T-helper 9 cell (primary cell): ENCODE measurements at places on chromosomes 16 and 17.

DNA sequence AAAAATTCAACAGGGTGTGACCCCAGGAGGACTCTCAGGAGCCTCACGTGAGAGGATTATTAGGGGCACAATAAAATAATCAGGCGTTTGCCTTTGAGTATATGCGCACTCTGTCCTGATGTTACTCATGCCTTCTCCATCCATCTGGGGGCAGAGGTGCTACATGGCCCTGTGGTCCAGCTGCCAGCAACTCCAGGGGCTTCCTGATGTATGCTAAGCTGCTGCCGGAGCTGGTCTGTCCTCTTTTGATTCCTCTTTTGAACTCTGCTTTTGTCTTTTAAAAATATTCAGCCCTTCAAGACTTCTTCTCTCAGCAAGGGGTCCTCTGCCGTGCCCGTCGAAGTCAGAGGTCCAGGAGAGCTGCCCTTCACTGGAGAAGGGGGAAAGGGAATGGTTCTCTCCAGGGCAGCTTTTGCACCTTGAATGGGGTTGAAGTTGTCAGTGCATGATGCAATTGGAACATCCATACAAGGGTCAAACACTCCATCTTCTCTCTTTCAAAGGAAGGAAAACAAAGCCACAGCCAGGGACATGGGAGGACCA lies 431.4 kb downstream of the SHISA9 start:
- DNase-seq: no peak

DNA sequence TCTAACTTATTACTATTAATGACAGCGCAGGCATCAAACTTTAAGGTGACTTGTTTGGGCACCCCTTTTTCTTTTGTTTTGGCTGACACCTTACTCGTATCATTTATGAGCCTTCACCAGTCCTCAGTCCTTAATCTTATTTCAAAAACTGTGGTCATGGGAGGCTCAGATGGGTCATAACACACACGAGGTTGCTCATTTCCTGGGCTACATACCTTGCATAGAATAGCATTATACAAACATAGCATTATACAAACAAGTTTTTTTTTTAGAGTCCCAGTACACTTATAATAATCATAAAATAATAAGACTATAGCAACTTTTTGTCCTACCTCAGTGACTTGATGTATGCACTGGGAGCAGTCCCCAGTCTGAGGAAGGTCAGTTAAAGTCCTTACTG lies 11.2 kb upstream of the ACSF2 start:
- no peak for DNase-seq

GRCh38 chr17:67294451-67295199 lies 49.6 kb upstream of the HELZ start:
- DNase-seq: no peak

DNA sequence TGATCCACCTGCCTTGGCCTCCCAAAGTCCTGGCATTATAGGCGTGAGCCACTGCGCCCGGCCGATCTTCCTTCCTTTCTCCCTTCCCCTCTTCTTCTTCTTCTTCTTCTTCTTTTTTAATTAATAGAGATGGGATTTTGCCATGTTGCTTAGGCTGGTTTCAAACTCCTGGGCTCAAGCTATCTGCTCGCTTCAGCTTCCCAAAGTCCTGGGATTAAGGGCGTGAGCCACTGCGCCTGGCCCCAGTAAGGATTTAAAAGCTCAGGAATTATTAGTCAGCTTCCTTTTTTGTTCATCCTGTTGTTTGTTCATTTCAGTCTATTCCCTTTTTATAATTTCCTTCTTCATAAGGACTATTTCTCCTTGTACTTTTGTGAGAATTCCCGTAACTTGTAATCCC lies 32.7 kb upstream of the LRRC37A start:
- DNase-seq: no peak

GRCh38 chr16:53045341-53046220 lies 7.1 kb downstream of the CHD9NB start:
- DNase-seq: no peak

DNA sequence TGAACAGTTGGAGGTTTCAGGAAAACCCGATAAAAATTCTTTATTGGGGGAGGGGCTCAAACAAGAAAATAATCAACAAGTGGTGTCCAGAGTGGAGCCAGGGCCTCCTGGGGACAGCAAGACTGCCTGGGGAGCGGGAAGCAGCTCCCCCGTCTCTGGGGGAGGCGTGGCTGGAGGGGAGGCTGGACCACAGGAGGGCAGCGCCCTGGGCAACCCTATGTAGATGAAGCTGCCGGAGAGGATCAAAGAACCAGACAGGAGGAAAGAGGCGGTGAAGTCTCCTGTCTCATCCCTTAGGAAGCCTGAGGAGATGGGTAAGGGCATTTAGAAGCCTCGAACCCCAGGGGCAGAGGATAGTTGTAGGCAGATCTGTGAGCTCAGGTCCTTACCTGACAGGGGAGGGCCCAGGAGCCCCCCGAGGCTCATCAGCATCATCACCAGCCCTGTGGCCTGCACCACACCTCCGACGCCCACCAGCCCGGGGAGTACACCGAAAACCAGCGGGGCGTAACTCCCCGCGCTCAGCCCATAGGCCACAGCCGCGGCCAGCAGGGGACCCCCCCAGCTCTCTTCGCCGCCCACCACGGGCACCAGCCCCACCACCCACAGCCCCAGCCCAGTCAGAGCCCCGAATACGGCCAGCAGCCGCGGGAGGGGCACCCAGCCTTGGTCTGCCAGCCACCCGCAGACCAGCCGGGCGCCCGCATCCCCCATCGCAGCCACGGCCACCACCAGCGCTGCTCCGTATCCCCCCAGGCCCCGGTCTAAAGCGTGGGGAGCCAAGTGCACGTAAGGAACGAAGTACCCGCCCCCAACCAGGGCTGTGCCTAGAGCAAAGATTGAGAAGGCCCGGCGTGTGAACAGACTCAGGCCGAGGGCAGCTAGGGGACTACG lies 2.0 kb downstream of the SLC16A11 start:
- DNase-seq: no peak

DNA sequence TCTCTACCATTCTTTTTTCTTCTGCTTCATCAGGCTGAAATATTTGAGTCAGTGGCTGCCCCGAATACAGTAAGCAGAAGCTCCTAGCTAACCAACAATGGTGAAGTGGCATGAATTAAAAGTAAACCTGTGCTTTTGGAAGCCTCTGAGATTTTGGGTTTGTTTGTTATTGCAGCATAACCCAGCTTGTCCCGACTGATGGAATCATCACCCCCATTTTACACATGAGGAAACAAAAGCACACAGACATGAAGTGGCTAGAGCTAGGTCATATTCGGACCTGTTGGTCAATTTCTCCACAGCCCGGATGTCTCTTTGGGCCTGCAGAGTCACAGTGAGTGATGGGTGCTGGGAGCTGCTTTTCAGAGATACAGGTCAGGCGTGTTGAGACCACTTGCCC lies 39.4 kb downstream of the IRX5 start:
- no peak for DNase-seq

- no peak for DNase-seq
Measured at GRCh38 chr16:19432429-19432828, 14.7 kb downstream of the TMC5 start.

DNA sequence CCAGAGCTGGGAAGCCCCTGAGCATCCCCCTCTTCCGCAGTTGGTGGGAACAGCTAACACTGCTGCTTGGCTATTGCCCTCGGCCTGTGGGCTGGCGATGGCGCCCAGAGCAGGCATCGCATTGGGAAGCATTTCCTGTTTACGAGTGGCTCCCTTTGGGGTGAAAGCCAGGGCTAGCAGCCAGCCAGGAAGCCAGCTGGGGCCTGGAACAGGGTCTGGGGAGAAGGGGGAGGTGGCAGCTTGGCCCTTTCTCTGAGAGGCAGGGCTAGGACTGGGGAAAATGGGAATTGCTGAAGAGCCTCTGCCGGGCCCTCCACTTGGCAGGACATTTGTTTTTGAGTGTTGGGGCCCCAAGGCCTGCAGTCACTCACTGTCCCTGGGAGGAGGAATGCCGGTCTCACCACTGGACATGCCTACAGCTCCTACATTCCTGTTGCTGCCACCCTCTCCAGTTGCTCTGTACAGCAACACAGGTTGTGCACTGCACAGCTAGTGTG lies 2.4 kb upstream of the MTSS2 start:
- no peak for DNase-seq
